NCI-H345 (cell line): ENCODE measurements at places on chromosomes 7 and 10.
A peak's percentile ranks its signal among the peaks of the same experiment; 100 is the strongest.

GRCh38 chr7:93178213-93178612 is 30.0 kb upstream of the SAMD9L start:
- DNase-seq: peak; percentile 27

- DNase-seq: no peak
These were observed 664.9 kb downstream of the CNTNAP2 start for GRCh38 chr7:146781352-146782116.

DNA sequence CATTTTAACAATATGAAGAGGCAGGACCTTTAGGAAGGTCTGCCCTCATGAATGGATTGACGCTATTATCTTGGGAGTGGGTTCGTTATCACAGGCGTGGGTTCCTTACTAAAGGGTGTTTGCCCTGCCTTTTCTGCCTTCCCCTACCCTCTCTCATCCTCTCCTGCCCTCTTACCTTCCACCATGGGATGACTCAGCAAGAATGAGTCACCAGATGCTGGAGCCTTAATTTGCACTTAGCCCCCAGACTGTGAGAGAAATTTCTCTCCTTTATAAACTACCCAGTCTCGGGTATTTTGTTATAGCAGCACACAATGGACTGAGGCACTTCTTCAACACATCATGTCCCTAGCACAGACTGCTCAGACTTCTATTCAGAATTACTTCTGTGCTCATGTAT is 31.4 kb upstream of the ZNF32 start:
- no peak for DNase-seq

- no peak for DNase-seq
These were observed 29.8 kb upstream of the PODXL start for GRCh38 chr7:131586259-131586658.

GRCh38 chr7:108001764-108002725 is 916 bp downstream of the LAMB1 start:
- peak; percentile 21 for DNase-seq

DNA sequence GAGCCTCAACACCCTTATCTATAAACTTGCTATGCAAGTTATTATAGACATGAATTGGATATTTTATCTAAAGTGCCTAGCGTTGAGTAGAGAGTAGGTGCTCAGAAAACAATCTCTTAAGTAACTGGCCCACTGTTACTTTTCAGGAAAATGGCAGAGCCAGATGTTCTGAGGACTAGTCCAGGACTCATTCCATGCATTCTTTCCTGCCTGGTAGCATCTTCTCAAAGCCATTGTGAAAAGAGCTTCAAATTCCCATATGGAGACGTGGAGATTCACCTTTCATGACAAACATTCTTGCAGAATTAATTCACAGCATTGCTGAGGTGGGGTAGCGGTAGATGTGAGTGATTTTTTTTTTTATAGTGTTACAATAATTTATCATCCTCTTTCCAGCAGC is 35.9 kb upstream of the ITPRID1 start:
- no peak for DNase-seq

DNA sequence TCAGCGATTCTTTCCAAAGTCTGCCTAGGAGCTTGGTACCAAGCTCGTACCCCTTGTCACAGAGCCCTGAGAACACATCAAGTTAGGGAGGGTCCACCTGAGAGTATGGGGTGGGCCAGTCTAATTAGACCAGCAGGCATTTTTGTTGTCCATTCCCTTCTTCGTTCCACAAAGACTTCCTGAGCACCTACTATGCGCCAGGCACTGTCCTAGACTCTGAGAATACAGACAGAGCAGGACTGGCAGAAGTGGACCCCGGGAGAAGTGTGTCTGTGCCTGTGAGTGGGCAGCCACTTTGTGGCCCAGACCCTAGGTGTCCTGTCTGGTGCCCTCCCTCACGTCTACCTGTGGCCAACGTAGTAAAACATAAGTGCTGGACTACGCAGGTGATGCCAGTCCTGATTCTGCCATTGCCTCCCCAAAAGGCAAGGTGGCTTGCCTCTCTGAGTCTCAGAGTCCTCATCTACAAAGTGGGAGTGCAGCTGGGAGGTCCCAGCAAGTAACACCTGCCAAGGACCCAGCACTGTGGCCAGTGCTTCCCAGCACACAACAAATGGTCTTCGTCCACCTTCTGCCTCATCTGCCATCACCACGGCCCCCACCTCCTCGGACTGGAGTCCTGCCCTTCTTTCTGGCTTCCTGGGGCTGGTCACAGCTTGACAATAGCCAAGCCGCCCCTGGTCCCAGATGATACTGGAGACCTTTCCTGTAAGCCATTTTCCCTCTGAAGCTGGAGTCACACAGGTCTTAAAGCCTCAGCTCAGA is 54.3 kb upstream of the DUSP5 start:
- DNase-seq: no peak

DNA sequence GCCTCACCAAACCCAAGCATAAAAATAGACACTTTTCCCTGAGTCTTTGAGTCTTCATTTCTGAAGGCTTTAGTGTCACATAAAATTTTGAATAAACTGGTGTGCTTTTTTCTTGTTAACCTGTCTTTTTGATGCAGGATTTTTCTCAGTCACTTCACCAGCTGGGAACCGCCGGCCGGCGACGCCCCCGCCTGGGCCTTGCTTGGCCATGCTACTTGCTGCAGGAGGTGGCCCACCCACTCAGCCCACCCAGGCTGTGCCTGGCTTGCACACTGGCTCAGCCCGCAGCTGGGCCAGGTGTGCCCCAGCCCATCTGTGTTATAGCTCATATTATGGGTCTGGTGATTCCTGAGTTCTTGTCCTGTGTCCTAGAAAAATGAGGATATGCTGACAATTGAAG is 247.4 kb upstream of the CACNA2D1 start:
- DNase-seq: no peak

- DNase-seq: no peak
These were observed 113.4 kb downstream of the JAZF1 start for GRCh38 chr7:28067171-28067570.

GRCh38 chr7:29086545-29086944 is 59.8 kb downstream of the CPVL start:
- DNase-seq: peak; percentile 91

DNA sequence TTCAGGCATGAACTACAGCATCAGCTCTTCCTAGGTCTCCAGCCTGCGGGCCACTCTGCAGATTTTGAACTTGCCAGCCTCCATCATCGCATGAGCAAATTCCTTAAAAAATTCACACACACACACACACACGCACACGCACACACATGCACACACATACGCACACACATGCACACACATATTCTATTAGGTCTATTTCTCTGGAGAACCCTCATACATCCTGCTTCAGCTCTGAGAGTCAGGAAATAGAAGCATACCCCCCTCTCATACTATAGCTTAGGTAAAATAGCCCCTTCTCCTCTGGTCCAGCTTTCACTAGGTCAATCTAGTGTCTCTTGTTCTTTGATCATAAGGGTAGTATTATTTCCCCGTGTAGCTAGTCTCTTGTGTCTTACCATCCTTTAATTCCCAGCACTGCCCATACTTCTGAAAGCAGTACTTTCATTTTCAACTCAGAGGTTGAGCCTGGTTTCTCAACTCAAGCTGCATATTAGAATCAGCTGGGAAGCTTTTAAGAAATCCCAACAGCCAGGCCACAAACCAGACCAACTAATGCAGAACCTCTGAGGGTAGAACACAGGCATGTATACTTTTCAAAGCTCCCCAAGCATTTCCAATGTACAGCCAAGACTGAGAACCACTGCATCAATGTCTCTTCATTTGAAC is 30.9 kb upstream of the ITGB8 start:
- no peak for DNase-seq

GRCh38 chr7:2008101-2008935 is 224.4 kb downstream of the MAD1L1 start:
- no peak for DNase-seq

- DNase-seq: peak; percentile 65
These were observed 43.8 kb downstream of the ENO4 start for GRCh38 chr10:116892907-116893685.

GRCh38 chr7:132123773-132124172 is 452.5 kb downstream of the PLXNA4 start:
- no peak for DNase-seq

GRCh38 chr10:56469482-56469881 is 108.4 kb upstream of the ZWINT start:
- no peak for DNase-seq

- no peak for DNase-seq
These were observed 35.8 kb downstream of the CREB3L2 start for GRCh38 chr7:137965942-137966640.

GRCh38 chr10:118500477-118501104 is 94.9 kb downstream of the PRLHR start:
- no peak for DNase-seq

GRCh38 chr10:9311702-9312499 is 1257.4 kb downstream of the GATA3 start:
- no peak for DNase-seq

DNA sequence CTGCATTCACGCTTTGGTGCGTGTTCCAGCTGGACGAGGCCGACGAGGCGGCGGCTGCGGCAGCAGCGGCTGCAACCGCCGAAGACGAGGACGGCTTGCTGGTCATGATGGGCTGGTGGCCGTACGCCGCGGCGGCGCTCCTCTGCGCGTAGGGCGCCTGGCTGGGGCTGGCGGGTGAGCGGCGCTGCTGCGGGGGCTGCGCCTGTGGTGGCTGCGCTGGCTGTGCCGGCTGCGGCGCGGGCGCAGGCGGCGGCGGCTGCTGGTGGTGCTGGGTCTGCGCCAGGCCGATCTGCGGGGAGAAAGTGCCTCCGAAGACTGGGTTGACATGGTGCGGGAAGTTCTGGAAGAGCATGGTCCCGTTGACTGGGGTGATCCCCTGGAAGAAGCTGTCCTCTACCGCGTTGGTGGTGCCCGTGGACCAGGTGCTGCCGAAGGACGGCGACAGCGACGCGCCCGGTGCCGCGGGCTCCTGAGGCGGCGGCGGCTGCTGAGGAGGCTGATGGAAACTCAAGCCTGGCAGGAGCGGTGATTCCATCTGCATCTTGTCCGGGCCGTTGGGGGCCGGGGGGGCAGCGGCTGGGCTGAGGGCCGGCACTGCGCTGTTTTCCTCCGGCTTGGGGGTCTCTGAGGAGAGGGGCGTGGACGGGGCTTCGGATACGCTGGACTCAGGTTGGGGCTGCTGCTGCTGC is 51.1 kb downstream of the CPEB3 start:
- DNase-seq: no peak

GRCh38 chr7:76259124-76260093 is 43.1 kb upstream of the HSPB1 start:
- DNase-seq: no peak
